AG20443 (cell line): ENCODE measurements at places on chromosomes 1 and 21.

GRCh38 chr1:232033285-232033684 lies 406.7 kb downstream of the DISC1 start:
- no peak for DNase-seq

- DNase-seq: peak; percentile 50
Observed at GRCh38 chr1:99481391-99481996, 164.4 kb upstream of the PALMD start.

- no peak for DNase-seq
Observed at GRCh38 chr1:78093560-78093959, 47.8 kb downstream of the GIPC2 start.

DNA sequence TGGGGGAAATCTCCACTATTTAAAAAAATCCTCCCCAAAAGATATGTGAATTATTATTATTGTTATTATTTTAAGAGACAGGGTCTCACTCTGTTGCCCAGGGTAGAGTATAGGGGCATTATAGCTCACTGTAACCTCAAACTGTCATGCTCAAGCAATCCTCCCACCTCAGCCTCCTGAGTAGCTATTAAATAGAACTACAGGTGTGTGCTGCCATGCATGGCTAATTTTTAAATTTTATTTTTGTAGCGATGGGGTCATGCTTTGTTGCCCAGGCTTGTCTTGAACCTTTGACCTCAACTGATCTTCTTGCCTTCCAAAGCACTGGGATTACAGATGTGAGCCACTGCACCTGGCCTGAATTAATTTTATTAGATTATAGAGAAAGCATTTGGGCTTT lies 116.8 kb downstream of the RABGAP1L start:
- no peak for DNase-seq

DNA sequence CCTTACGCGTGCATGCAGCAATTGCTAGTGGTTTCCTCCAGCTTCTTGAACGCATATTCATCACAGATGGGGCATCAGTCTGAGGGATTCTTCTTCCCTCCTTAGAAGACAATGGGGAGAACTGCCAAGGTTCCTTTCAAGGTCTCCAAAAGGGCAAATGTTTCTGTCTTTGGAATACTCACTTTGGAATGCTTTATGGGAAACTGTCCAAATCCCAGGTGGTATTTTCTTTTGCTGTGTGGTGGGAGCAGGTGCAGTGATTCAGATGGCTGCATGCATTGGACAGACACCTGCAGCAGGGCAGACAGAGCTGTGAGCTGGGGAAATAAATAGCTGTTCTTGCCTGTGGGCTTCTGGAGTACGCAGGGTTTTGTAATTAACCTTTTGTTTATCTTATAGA lies 40.5 kb downstream of the URB2 start:
- no peak for DNase-seq

DNA sequence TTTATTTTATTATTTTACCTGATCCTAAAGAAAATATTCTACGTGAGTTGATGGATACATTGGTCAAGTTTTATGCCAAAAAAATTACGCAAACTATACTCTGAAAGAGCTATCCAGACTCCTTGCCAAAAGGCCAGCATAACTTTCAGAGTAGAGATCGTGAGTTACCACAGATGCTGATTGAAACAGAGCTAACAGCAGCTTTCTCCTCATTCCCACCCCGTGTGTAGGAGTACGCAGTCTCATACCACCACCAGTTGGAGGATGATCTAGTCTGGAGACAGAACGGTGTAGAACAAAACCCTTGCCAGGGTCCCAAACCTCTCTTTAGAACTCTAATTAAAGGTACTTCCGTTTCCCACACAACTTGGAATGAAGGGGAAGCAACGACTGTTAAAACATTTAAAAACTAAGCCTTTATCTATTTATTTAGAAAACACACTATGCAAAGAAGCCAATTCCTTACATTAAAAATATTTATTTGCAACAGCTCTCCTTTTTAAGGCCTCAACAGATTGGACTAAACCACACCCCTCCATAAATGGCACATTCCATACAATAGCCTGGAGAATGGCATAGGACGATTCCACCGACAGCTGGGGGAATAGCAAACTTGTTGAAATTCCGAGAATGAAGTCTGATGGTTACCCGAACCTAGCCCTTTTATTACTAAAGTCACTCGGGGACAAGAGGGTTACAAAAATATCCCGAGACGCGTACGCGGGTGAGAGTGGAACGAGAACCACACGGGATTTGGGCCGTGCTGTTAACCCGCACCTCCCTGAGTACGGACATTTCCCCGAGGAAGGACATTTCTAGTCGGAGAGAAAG lies 1.4 kb downstream of the NUCKS1 start:
- peak; percentile 45 for DNase-seq

GRCh38 chr1:162944974-162945674 lies 84.1 kb upstream of the CCDC190 start:
- no peak for DNase-seq

DNA sequence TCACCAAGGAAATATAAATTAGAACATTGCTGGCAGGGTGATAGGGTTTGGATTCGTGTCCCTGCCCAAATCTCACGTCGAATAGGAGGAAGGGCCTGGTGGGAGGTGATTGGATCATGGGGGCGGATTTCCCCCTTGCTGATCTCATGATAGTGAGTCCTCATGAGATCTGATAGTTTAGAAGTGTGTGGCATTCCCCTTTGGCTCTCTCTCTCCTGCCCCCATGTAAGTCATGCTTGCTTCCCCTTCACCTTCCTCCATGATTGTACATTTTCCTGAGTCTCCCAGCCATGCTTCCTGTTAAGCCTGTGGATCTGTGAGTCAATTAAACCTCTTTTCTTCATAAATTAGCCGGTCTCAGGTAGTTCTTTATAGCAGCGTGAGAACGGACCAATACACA lies 60.6 kb downstream of the VPS26C start:
- no peak for DNase-seq

DNA sequence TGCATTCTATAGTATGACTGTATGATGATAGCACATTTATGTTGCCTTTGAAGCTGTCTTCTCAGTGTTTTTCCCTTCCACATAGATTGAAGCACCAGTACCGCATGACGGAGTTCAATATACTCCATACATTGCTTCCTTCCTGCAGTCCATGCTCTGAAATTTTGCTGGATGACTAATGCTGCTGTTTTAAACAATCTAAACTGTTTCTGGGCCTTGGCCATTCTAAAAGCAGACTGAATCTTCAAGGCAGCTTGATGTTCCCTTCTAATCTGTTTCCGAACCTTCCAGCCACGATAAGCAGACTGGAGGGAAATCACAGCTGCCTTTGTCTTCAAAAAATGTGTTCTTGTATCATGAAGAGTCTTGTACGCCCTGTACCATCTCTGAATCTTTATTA lies 36.2 kb upstream of the F13B start:
- DNase-seq: no peak

GRCh38 chr1:157700305-157700704 lies 264 bp downstream of the FCRL3 start:
- no peak for DNase-seq

- peak; percentile 79 for DNase-seq
Observed at GRCh38 chr1:77539519-77540142, 142.8 kb downstream of the ZZZ3 start.

DNA sequence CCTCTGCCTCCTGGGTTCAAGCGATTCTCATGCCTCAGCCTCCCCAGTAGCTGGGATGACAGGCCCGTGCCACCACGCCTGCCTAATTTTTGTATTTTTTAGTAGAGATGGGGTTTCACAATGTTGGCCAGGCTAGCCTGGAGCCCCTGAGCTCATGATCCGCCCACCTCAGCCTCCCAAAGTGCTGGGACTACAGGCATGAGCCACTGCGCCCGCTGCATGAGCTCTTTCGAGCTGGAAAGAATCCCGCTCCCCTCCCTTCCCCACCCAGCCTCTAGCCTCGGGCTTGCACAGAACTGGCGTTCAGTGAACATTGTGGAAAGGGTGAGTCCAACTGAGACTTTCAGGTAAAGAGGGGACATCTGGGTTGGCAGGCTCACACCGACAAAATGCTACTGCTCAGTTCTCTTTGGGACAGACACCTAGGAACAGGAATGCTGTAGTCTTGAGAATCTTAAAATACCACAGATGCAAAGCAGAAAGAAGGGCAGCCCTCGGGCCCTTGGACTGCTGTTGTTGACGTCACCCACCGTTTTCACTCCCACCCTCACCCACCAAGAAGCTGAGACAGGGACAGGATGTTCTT lies 9.7 kb upstream of the GNG4 start:
- no peak for DNase-seq

DNA sequence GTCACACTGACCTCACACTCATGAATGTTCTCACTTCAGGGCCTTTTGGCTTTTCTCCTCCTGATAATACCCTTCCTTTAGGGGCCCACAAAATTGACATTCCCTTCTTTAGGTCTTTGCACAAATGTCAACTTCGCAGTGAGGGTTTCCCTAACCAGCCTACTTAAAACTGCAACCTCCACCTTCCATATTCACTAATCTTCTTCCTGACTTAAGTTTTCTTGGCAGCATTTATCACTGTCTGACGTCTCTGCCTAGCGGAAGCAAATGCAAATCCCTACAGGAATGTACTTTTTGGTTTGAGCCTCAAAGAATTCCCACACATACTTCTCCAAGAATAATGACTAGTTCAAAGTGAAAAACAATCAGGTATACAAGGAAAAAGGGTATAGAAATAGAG lies 32.8 kb downstream of the INTS7 start:
- DNase-seq: no peak

- no peak for DNase-seq
Observed at GRCh38 chr1:71698186-71698585, 584.2 kb downstream of the NEGR1 start.

- DNase-seq: peak; percentile 55
Observed at GRCh38 chr1:167720965-167721616, 691 bp upstream of the MPZL1 start.

DNA sequence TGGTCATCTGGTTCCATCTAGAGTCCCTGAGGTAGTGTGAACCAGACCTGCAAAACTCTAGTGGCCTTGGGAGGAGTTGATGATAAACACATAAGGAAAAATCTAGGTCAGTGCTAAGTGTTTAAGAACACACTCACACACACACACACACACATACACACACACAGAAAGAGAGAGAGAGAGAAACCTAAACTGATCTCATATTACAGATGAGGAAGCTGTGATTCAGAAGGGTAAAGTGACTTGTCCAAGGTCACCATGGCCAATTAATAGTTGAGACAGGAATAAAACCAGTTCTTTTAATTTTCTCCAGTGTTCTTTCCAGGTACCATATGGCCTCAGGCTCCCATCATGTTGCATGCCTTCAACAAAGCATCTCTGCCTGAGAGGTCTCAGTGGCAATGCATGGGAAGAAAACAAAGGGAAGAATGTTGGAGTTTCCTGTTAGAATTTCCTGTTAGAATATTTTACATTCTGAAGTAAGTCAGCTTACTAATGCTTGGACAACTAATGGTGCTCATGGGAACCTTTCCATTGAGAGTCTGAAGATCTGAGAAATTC lies 77.3 kb upstream of the TSPAN2 start:
- no peak for DNase-seq

GRCh38 chr1:61921435-61921834 lies 179.2 kb downstream of the PATJ start:
- DNase-seq: no peak

DNA sequence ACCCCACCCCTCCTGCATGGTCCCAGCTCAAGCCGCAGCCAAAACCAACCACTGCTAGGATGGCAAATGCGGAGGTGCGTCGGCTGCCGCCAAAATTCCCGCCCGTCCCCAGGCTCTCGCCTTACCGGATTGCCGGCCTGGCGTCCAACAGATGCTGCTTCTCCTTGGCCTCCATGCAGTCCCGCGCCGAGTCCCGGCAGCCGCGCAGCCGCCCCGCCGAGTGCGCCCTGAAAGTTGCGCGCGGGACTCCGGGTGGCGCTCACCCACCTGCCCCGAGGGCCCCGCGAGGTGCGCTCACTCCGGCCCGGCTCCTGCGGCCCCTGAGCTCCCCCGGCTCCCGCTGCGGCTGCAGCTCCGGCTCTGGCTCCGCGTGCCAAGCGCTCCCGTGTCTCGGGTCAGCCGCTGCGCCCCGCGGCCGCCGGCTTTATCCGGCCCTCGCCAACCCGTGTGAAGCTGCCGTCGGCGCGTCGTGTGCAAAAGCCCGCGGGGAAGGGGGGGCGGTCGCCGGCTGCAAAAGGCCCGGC lies at the start of gene SLC30A2:
TSS of gene SLC30A2 (minus strand) at position 397 of the 524 bp plus-strand sequence. CDS start at position 175, 222 bp downstream.
- peak; percentile 47 for DNase-seq

DNA sequence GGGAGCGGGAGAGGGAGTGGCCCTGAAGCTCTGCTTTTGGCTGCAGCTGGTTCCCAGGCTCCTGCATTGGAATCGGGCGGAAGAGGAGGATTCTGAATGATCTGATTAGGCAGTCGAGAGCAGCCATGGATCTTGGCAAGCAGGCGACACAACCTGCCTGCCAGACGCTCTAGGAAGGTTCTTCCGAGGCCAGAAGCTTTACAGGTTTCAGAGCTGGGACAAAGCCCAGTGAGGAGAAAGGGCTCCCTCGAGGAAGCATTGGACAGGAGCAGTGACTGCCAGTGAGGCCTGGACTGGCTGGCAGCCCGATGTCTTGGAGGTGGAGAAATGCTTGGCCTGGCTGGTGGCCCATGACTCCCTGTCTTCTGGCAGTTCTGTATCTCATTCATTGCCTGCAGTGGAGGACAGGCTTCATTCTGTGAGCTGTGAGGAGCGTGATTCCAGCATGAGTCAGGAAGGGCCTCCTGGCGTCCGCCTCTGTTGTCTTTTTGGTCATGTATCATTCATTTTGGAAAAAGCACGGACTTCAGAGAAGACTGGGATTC lies 132.7 kb upstream of the IPO9 start:
- DNase-seq: peak; percentile 91

- DNase-seq: no peak
Observed at GRCh38 chr1:156844102-156844501, 14.8 kb downstream of the INSRR start.

- DNase-seq: no peak
Observed at GRCh38 chr1:226069811-226070489, 7.4 kb downstream of the H3-3A start.

GRCh38 chr21:32046191-32046590 lies 173.4 kb downstream of the HUNK start:
- no peak for DNase-seq

DNA sequence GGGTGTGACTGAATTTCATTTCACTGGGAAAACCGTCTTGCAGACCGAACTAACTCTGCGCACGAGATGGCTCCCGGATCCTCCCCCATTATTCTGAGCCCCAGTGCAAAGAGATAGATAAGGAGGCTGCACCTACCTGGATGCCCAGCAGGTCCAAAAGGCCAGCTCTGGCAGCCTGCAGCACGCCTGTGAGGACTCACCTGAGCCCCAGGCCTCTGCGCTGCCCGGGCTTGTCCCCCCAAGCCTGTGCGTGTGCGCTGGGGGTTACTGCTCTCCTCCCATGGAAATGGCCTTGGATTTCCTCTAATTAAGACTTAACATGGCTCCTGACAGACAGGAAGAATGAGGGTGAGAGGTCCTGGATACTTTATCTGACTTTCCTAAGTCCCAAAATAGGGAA lies 83.4 kb downstream of the MDM4 start:
- no peak for DNase-seq

DNA sequence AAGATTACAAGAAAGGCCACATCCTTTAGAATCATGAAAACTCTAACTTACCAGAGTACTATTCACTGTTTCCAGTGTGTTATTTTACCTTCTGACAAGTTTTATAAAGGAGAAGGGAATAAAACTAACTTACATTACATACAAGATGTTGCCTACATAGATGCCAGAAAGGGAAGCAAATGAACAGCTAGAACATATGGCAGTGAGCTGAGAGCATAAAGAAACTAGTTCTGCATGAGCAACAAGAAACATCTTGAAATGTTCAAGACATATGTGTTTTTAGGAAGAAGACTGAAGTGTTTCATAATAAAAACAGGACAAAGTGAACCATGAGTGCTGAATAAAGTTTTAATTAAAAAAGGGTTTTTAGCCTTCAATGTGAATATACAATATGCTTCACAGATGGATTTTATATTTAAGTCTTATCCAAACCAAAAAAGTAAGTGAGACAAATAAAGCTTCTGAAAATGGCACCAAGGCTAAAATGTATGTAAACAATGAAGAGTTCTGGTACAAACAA lies 39.4 kb downstream of the SLC5A9 start:
- no peak for DNase-seq
